ENCODE measurements at places on chromosomes 1 and 21.

DNA sequence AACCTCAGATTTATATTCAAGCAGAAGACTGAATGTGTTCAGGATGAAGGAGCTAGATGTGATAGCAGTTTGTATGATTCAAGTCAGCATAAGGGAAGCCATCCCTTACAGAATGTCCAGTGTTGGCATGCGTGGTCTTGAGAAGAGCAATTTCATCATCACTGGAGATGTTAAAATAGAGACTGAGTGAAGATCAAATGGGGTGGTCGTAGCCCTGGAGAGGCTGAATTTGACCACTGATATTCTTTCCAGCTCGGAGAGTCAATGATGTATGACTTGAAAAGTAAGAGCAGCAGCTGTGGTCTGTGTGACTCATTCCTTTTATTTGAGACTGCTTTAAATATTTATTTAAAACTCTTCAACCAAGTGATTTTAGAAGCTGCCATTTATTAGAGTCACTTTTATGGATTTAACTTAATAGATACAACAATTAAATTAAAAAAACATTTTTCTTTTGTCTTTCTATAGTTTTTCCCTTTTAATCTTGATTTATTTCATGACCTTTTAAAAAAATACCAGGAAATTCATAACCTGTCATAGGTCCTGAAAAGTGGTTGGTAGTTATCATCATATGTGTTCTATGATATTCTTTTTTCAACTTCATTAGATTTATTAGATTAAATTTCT, 15.5 kb downstream of the FMN2 start:
- peak; percentile 86 for DNase-seq

- DNase-seq: no peak
Measured at GRCh38 chr1:56235909-56236510, 343.4 kb downstream of the PLPP3 start.

- no peak for DNase-seq
Measured at GRCh38 chr1:189609167-189609566, 868.5 kb downstream of the BRINP3 start.

DNA sequence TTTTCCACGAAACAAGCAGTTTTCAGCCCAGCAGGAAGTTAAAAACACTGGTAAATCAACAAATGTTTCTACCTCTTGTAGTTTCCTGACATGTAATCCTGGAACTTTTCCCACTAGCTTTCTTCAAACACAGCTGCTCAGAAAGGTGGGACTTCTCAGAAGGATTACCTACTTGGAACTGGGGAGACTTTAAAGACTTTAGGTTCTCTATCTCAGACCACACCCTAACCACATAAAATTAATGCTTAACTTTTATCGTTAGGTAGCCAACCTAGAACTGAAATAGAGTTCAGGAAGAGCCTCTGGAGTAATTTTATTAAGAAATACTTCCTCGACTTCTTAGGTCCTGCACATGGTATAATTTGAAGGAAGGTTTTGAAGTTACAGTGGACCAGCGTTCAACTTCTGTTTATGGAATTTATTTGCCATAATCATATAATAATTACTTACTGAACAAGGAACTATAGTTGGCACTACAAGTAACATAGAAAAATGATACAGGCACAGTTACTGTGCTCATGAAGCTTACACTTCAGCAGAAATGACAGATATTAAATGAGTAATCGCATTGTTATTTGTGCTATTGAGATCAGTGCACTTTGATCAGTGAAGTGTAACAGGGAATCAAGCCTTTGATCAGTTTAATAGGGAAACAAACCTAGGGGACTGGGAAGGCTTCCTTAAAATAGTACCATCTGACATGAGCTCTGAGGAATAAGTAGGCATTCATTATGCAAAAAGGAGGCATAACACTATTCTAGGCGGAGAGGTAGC, at the start of gene BCL2L15:
Gene BCL2L15, minus strand, starts transcription at position 180 of the 774 bp plus-strand sequence. CDS start 206 bp downstream, outside the sequence.
- DNase-seq: no peak

- no peak for DNase-seq
Measured at GRCh38 chr21:46437511-46437910, 21.2 kb upstream of the DIP2A start.

- DNase-seq: peak; percentile 32
Measured at GRCh38 chr1:223010582-223011504, 132.2 kb downstream of the TLR5 start.

DNA sequence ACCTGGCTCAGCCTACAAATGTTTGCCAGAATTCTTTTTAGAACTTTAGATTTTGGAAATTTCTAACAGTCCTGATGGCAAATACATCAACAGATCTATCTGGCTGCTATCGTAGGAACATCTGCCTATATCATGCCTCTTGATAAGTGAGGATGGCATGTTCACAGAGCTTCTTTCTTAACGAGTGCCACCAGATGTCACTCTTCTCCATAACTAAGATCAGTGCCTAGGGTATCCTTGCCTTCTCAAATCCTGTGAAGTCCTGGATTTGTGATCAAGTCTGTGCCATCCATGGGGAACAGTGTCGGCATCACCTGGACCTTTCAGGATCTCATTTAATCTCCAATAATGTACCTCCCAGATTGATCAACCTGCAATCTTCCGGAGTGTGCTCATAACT, 36.5 kb upstream of the CD5L start:
- peak; percentile 38 for DNase-seq

GRCh38 chr1:10874351-10874750, 77.9 kb upstream of the CASZ1 start:
- DNase-seq: no peak

- DNase-seq: no peak
Measured at GRCh38 chr1:97297611-97298010, 576.0 kb downstream of the PTBP2 start.

GRCh38 chr1:65813956-65814355, 21.3 kb downstream of the PDE4B start:
- peak; percentile 24 for DNase-seq

DNA sequence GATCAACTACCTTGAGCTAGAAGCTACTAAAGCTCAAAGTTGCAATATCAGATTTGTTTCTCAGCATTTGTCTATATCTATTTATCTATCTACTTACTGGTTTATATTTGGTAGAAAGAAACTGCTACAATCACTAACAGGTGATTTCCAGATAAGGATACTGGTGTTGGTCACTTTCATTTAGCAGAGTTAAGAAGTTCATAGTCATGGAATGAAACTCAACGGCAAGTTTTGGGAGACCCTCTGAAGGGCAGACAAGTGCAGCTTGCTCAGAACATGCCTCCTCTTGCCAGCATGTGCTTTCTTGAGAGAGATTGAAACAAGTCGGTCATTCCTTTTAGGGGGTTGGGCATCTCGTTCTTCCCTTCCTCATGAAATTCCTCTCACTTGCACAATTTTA, 296.5 kb downstream of the GRIK1 start:
- no peak for DNase-seq

- DNase-seq: no peak
Measured at GRCh38 chr1:1758059-1758621, 20.1 kb downstream of the NADK start.

DNA sequence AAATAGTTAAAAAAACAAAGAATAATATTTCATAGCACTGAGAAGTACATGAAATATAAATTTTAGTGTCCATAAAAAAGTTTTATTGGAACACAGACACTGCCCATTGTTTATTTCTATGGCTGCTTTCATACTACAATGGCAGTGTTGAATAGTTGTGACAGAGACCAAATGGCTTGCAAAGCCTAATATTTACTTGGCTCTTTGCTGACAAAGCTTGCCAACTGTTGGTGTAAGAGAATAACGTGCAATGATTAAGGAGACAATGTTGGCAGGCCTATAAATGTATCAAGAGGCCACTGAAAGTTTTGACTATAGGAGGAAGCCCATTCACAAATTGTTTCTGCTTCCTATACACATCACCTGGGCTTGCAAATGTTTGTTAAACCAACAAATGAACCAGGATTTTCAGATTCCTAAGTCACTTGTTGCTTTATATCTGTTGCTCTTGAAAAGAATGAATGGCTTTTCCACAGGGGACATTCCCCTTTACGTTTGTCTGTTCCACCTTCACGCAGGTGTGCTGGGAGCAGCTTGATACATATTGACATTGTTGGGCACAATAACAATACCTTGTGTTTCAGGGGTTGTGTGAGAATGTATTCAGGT, 5.5 kb upstream of the ST6GALNAC3 start:
- DNase-seq: no peak

GRCh38 chr1:223109581-223110026, 33.4 kb downstream of the TLR5 start:
- no peak for DNase-seq

DNA sequence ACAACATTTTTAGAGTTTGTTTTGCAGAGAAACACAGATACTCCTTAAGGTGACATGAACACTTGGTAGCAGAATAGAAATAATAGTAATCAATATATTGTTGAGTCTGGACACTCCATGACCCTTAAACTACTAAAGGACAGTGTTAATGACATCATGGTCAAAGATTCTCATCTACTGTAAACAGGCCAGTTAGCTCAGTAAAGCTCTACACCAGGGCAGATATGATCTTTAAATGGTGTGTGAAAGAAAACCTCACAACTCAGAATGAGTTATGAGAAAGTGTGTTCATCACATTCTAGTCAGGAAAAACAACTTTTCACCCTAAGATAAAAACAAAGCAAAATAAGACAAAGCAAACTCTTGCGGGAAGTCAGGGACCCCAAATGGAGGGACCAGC, 58.1 kb upstream of the ADAMTS5 start:
- no peak for DNase-seq

DNA sequence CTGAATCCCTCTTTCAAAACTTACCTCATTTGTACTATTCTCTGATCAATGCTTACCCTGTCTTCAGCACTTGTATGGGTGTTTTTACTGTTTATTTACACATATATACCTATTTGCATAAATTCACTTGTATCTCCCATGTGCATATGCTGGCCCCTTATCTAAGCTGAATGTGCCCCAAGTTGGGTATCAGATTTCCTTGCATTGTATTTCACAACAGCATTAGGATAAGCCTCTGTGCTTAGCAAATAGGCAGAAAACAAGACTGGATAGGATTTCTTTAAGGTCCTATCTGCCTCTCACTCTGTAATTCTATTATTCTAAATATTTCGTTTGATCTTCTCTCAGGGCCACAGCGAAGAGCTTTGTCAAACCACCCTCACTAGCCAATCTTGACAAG, 45.9 kb upstream of the IPO9 start:
- DNase-seq: no peak

- DNase-seq: no peak
Measured at GRCh38 chr1:90809093-90809492, 92.0 kb upstream of the BARHL2 start.

DNA sequence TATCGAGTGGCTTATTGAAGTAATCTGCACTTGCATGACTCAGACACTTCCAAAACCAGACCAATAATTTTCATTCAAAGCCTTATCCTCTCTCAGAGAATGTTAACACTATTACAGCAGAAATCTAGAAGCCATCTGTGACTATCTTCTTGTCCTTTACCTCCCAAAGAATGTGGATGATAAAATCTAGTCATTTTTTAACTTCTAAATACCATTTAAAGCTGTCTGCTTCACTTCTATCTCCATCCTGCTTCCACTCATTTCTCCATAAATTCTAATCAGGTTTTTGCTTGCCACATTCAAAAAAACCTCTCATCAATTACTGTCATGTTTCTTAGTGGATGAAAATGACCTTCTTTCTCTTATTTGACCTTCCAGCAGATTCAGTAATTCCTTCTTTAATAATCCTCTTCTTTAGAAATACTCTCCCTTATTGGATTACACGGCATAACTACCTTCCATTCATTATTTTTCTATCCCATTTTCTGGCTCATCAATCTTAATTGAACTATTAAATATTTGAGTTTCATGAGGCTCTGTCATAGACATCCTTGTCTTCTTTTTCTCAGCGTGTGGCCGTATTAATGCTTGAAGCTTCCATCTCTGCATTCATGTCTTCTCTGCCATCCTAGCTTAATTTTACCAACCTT, 1999.4 kb downstream of the MRPL39 start:
- no peak for DNase-seq

DNA sequence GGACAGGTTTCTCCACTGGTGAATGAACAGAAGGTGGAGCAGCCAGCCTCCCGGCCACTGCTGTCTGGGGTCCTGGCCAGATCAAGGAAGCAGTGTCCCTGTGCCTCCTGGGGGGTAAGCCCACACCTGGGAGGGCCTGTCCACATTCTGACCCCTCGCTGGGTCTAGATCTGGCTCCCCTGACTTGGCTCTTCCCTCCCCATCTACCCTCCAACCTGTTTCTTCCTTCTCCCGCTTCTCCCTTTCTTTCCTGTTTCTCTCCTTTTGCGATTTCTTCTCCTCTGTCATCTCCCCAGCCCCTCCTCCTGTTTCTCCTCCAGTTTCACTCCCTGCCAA, 378 bp downstream of the RORC start:
- no peak for DNase-seq

DNA sequence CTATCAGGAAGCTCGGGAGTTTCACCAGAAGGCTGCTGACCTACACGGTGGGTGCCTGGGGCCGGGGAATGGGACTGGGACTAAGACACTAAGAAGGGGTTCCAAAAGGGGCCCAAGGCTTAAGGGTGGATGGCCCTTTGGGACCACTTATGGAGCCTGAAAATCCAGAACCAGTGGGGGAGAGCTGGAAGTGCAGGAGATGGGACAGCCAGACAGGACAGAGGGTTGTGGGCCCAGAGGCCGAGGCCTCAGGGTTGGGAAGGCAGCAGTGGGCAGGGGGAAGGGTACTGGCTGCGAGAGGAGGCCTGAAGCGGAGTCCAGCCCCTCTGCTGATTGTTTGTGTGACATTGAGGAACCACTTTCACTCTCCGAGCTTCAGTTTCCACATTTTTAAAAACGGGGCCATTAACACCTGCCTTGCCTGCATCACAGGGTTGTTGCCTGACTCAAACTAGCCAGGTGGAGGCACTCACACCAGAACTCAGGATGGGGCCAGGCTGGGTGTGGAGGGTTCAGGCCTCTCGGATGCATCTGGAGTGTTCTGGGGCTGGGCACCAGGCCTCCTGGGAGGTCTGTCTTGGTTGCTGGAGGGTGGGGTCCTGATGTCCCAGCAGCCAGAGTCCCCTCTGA, 3.0 kb downstream of the TTC24 start:
- DNase-seq: no peak

GRCh38 chr1:208203127-208203847, 40.9 kb downstream of the PLXNA2 start:
- DNase-seq: peak; percentile 88

GRCh38 chr21:15775291-15775690, 45.5 kb downstream of the USP25 start:
- no peak for DNase-seq

- no peak for DNase-seq
Measured at GRCh38 chr1:29646161-29646775, 409.9 kb downstream of the PTPRU start.

GRCh38 chr1:185393205-185393604, 76.2 kb upstream of the IVNS1ABP start:
- no peak for DNase-seq

DNA sequence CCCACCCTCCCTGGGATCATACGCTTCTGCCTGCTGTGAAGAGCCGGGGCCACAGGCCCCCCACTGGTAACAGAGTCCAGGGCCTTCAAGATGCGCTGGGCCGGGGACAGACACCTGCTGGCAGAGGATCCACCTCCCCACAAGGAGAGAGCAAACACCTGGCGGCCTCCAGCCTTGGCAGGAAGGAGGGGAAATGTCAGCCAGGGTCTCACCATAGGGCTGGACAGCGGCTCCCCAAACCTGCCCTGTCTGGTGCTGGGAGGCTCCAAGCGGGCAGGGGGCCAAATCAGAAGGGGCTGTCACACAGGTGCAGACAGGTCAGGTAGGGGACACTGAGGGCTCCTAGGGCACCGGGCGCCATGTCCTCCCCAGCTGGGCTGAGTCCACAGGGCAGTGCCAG, 58.9 kb downstream of the KCNAB2 start:
- no peak for DNase-seq

Data from astrocyte of the spinal cord (primary cell).